ENCODE measurements at places on chromosomes 7 and 10. TPM values are rescaled to one million over a fixed set of nuclear protein-coding genes. Genes with fewer than 3 reads are reported as not detected.
A peak's percentile ranks its signal among the peaks of the same experiment; 100 is the strongest.

GRCh38 chr7:43112941-43113621, 634 bp downstream of the HECW1 start:
- no peak overlapping the region for H3K27ac ChIP-seq
- H3K4me3 ChIP-seq, result peak overlapping the region; percentile 60
- H3K4me1 ChIP-seq, result peaks cover 17% of the 10 kb centered on the region
- peak; percentile 47 for DNase-seq
- H3K36me3 ChIP-seq, result no peaks in the 10 kb centered on the region

DNA sequence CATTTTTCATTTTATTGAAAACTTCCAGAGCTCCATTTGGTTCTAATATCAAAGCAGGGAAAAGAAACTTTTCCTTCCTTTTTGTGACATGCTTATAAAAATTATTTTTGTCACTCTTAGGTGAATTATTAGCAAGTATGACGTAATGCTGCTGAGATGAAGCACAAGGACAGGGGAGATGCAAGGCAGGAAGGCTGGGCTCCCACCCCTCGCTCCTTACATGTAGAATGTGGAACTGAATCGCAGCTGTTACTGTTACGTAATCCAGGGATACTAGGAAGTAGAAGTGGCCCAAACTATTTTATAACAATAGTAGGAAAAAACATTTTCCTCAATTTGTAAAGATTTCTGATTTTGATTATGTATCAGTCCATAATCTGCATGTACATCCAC, 17.1 kb upstream of the GTPBP4 start:
- H3K27me3 ChIP-seq, result peaks cover 4% of the 10 kb centered on the region
- H3K27ac ChIP-seq, result peak overlapping the region; percentile 61
- H3K4me3 ChIP-seq, result no peak overlapping the region
- H3K4me1 ChIP-seq, result peaks cover 8% of the 10 kb centered on the region
- H3K36me3 ChIP-seq, result no peaks in the 10 kb centered on the region

DNA sequence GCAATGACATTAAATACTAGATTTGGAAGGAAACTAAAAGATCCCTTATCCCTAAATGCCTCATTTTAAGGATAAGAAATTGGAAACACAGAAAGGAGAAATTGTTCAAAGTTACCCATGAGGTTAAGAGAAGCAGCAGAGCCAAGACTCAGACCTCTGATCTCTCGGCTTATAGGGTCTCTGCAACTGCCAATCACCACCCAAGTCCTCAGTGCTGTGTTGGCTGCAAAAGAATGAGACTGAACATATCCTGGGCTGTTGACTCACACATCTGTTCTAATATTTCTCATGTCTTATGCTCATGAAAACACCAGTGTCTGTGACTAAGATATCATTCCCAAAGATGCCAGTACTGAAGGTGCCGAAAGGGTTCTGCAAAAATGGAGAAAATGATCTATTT, 153.3 kb downstream of the XPNPEP1 start:
- no peak overlapping the region for H3K4me3 ChIP-seq
- no peaks in the 10 kb centered on the region for H3K4me1 ChIP-seq
- no peaks in the 10 kb centered on the region for H3K36me3 ChIP-seq

DNA sequence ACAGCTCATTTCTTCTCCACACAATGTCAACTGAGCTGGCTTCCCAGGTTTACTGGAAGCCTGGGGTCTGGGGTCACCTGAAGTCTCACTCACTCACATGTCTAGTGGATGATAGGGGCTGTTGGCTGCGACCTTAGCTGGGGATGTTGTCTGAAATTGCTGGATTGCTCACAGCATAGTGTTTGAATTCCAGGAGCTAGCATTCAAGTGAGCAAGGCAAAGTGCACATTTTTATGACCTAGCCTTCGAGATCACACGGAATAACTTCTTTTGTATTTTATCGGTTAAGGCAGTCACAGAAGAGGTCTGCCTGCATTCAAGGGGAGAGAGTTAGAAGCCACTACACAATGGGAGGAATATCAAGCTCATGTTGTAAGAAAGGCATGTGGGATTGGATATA, 3.6 kb downstream of the TEX47 start:
- no peak overlapping the region for H3K27ac ChIP-seq
- H3K4me3 ChIP-seq, result no peak overlapping the region
- H3K36me3 ChIP-seq, result no peaks in the 10 kb centered on the region
- peaks cover 14% of the 10 kb centered on the region for H3K27me3 ChIP-seq
- H3K4me1 ChIP-seq, result no peaks in the 10 kb centered on the region

GRCh38 chr7:76187272-76187671, 14.4 kb upstream of the SRRM3 start:
- H3K27ac ChIP-seq, result no peak overlapping the region
- no peaks in the 10 kb centered on the region for H3K27me3 ChIP-seq
- DNase-seq, result no peak
- peaks cover 2% of the 10 kb centered on the region for H3K4me1 ChIP-seq
- H3K4me3 ChIP-seq, result no peak overlapping the region

DNA sequence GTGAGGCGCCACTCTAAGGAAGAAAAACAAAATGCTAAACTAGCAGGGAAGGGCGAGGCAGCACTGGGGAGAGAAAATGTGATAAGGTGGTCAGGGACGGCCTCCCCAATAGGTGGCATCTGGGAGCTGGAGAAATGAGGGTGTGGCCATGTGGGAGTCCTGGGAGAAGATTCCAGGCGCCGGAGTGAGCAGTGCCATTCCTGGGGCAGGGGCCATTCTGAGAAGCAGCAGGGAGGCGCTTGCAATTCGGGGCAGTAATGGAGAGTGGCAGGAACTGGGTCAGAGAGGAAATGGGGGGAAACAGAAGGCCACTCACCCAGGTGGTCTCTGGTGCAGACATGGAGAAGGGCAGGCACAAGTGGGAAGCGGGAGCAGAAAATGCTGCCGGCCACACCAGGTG, 61.8 kb upstream of the LRRC18 start:
- no peak overlapping the region for H3K27ac ChIP-seq
- peaks cover 17% of the 10 kb centered on the region for H3K27me3 ChIP-seq
- peaks cover 9% of the 10 kb centered on the region for H3K4me1 ChIP-seq
- no peaks in the 10 kb centered on the region for H3K36me3 ChIP-seq
- DNase-seq, result no peak

DNA sequence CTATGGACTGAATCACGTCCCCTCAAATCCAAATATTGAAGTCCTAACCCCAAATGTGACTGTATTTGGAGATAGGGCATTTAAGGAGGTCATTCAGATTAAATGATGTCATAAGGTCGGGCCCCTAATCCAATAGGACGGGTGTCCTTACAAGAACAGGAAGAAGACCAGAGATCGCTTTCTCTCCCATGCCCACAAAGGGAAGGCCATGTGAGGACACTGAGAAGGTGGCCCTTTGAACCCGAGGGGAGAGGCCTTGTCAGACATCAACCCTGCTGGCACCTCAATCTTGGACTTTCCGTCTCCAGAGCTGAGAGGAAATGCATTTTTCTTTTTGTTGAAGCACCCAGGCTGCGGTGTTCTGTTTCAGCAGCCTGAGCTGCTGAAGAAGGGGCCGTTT, 72.3 kb upstream of the KLF6 start:
- H3K27me3 ChIP-seq, result no peaks in the 10 kb centered on the region
- H3K4me1 ChIP-seq, result peaks cover 24% of the 10 kb centered on the region
- DNase-seq, result no peak

The MYH16 gene
- total RNA-seq, result not detected

DNA sequence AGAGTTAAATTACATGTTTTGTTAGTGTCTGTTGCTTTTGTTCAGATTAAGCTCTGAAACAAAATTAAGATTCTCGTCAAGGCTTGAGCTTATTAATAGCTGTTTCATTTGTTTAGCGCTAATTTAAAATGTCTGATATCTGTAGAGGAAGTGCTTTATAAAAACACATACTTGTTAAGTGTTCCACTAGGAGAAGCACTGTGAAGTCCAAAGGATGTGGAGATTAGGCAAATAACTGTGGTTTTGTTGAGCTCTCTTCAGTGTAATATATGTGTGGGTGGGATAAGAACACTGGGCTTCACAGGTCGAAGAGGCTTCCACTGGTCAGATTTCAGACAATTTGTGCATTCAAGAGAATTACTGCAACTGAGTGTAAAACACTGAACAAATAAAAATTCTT, 242.0 kb downstream of the AUTS2 start:
- no peak overlapping the region for H3K4me3 ChIP-seq
- no peaks in the 10 kb centered on the region for H3K27me3 ChIP-seq
- peaks cover 34% of the 10 kb centered on the region for H3K4me1 ChIP-seq
- no peak for DNase-seq
- no peaks in the 10 kb centered on the region for H3K36me3 ChIP-seq
- H3K27ac ChIP-seq, result no peak overlapping the region

GRCh38 chr7:50369143-50370026, 64.9 kb downstream of the IKZF1 start:
- H3K4me1 ChIP-seq, result no peaks in the 10 kb centered on the region
- DNase-seq, result no peak
- H3K4me3 ChIP-seq, result no peak overlapping the region
- H3K27me3 ChIP-seq, result peaks cover 44% of the 10 kb centered on the region

- H3K27ac ChIP-seq, result no peak overlapping the region
- H3K27me3 ChIP-seq, result no peaks in the 10 kb centered on the region
- no peak overlapping the region for H3K4me3 ChIP-seq
Observed at GRCh38 chr7:134902058-134902457, 84.2 kb upstream of the AGBL3 start.

The AGR3 gene
- total RNA-seq, result 2.1 TPM

The TAS2R60 gene
- total RNA-seq, result not detected

- H3K36me3 ChIP-seq, result peaks cover 16% of the 10 kb centered on the region
- H3K27me3 ChIP-seq, result no peaks in the 10 kb centered on the region
- peak overlapping the region; percentile 73 for H3K27ac ChIP-seq
- H3K4me1 ChIP-seq, result peaks cover 46% of the 10 kb centered on the region
- DNase-seq, result no peak
Observed at GRCh38 chr7:121369462-121369861, 26.6 kb downstream of the FAM3C start.

GRCh38 chr7:20249376-20249775, 32.2 kb upstream of the MACC1 start:
- H3K4me3 ChIP-seq, result no peak overlapping the region
- H3K27me3 ChIP-seq, result no peaks in the 10 kb centered on the region
- no peak for DNase-seq
- H3K36me3 ChIP-seq, result no peaks in the 10 kb centered on the region
- no peaks in the 10 kb centered on the region for H3K4me1 ChIP-seq
- H3K27ac ChIP-seq, result no peak overlapping the region

DNA sequence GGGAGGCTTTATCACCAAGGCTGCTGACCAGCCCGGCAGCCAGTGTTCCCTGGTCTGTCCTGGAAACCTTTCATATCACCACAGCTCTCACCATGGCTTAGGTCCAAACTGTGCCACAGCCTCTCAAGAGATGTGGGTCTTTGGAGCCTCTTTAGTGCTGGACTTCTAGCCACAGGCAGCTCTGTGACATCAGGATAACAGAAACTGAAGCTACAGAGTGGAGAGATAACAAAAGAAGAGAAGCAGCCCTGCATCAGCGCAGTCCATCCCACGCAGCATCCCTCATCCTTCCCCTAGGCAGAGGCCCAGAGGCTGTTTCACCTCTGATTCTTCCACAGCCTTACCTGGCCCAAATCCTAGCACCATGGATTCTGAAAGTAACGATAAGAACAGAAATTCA, 187.9 kb upstream of the KMT2E start:
- H3K27me3 ChIP-seq, result peaks cover 11% of the 10 kb centered on the region
- H3K27ac ChIP-seq, result no peak overlapping the region
- DNase-seq, result no peak
- H3K36me3 ChIP-seq, result no peaks in the 10 kb centered on the region
- H3K4me3 ChIP-seq, result no peak overlapping the region

GRCh38 chr10:116665541-116666125, 44.9 kb downstream of the PNLIPRP2 start:
- DNase-seq, result no peak
- no peak overlapping the region for H3K27ac ChIP-seq
- peaks cover 15% of the 10 kb centered on the region for H3K4me1 ChIP-seq
- H3K27me3 ChIP-seq, result no peaks in the 10 kb centered on the region

- DNase-seq, result no peak
- H3K36me3 ChIP-seq, result peaks cover 21% of the 10 kb centered on the region
- H3K4me3 ChIP-seq, result no peak overlapping the region
- no peak overlapping the region for H3K27ac ChIP-seq
- no peaks in the 10 kb centered on the region for H3K27me3 ChIP-seq
- peaks cover 18% of the 10 kb centered on the region for H3K4me1 ChIP-seq
Observed at GRCh38 chr7:2032030-2032875, 200.5 kb downstream of the MAD1L1 start.

GRCh38 chr10:100969187-100970075, at the start of gene SEMA4G:
TSS of gene SEMA4G (plus strand) at chr10:100969504. CDS start at chr10:100972913, 3,409 bp downstream.
- H3K27ac ChIP-seq, result no peak within 1 kb of the TSS
- no peaks in the 10 kb centered on the region for H3K36me3 ChIP-seq
- DNase-seq, result peak; percentile 68

The GAD2 gene
- total RNA-seq, result not detected

GRCh38 chr10:102743588-102744373, at the start of gene WBP1L:
TSS of gene WBP1L (plus strand) at chr10:102743948. CDS start at chr10:102744054, 106 bp downstream.
- peaks cover 28% of the 10 kb centered on the region for H3K4me1 ChIP-seq
- no peaks in the 10 kb centered on the region for H3K27me3 ChIP-seq
- H3K27ac ChIP-seq, result peak within 1 kb of the TSS; percentile 94
- H3K36me3 ChIP-seq, result peaks cover 3% of the 10 kb centered on the region
- peak within 1 kb of the TSS; percentile 93 for H3K4me3 ChIP-seq
- DNase-seq, result peak; percentile 92

The TMEM213 gene
- total RNA-seq, result not detected

Measured in mesothelial cell of epicardium (in vitro differentiated cells).